Activated CD4-positive, alpha-beta T cell treated with anti-CD3 and anti-CD28 coated beads, Interleukin-2, Interleukin-6, amounts not matched to agents 100 ng/mL and 50 ng/mL, durations not matched to agents 16 hours and 8 hours (primary cell): ENCODE measurements at places on chromosomes 6 and 20.

DNA sequence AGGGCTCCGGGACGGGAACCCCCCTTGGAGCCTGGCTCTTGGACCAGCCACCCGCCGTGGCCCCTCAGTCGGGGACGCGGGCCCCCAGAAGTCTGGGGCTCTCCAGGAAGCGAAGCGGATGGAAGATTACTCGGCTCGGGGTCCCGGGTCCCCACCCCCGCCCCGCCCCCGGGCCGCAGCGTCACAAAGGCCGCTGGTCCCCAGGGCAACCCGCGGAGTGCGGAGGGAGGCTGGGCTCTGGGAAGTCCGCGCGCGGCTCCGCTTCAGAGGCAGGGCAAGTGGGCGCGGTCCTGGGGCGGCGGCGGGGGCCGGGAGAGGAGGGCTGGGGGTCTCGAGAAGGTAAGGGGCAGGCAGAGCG lies at the start of gene FNDC11:
Gene FNDC11, plus strand, starts transcription at position 227 of the 358 bp plus-strand sequence. CDS start 1,505 bp downstream, outside the sequence.
- no peak for DNase-seq

- DNase-seq = no peak
Measured at GRCh38 chr20:38239441-38239840, 21.1 kb downstream of the KIAA1755 start.

- no peak for DNase-seq
Measured at GRCh38 chr20:51946586-51946985, 144.3 kb upstream of the SALL4 start.

DNA sequence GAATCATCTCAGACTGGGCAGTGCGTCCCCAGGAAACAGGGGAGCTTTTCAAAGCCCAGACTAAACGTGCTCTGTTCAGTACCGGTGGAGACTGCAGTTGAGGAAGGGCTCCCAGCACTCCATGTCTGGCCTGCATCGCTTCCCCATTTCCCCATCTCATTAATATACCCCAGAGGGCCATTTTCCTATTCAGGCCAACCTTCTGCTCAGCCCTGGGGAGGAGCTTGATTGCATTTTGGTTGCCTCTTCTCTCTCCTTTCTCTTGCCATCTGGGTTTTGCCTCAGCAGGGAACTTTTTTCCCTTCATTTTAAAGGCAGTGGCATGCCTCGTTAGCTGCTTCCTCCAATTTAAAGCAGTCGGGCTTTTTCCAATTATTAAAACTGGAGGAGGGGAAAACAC lies 394.3 kb upstream of the SOX4 start:
- no peak for DNase-seq

DNA sequence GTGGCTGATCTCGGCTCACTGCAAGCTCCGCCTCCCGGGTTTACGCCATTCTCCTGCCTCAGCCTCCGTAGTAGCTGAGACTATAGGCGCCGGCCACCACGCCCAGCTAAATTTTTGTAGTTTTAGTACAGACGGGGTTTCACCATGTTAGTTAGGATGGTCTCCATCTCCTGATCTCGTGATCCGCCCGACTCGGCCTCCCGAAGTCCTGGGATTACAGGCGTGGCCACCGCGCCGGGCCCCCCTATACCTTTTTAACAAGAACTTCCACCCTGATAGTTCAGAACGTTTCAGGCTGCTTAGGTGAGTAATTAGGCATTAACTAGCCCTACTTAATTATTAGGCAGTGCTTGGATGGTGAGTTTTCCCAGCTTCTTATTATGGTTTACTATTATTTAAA lies 552.5 kb downstream of the BCKDHB start:
- no peak for DNase-seq
